Hematopoietic multipotent progenitor cell treated with erythropoietin and hydrocortisone succinate and interleukin-3 and kit ligand, for 4 days (in vitro differentiated cells): ENCODE measurements at places on chromosomes 11 and 22.

DNA sequence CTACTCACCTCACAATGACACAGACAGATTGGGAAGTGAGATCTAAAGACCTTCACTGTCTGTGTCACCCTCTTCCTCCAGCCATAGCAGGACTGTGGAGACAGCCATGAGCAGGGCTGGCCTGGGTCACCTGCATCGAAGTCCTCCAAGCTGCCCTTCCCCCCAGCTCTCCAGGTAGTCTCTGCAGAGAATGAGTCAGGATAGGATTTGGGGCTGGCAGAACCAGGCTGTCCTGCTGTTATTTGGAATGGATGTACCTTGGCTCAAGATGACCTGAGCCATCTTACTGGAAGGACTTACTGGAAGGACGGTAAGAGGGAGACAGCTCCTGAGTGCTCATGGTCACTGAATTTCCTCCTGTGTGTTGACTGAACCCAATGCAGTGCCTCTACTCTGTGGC is 29.2 kb downstream of the GGTLC2 start:
- no peak for DNase-seq

- peak; percentile 79 for DNase-seq
These were observed 5.9 kb downstream of the PHOX2A start for GRCh38 chr11:72238040-72238450.

GRCh38 chr11:109120341-109120740 is 301.6 kb upstream of the C11orf87 start:
- DNase-seq = no peak

- peak; percentile 67 for DNase-seq
These were observed 12.5 kb upstream of the MB start for GRCh38 chr22:35629406-35630216.

DNA sequence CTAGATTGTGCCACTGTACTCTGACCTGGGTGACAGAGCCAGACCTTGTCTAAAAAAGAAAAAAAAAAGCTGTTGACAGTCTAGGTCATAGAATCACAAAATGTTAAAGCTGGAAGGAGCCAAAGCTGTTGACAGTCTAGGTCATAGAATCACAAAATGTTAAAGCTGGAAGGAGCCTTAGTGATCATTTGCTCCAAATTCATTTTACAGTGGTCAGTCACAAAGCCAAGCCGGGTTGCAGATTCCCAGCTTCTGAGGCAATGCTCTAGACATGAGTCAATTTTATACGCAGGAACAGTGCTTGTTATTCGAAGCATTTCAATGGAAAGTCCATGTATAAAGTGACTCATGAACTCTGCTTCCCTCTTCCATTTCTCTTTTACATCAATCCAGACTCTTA is 47.4 kb downstream of the SYT13 start:
- DNase-seq = no peak

GRCh38 chr11:91170711-91171110 is 947.9 kb upstream of the CHORDC1 start:
- DNase-seq = no peak

DNA sequence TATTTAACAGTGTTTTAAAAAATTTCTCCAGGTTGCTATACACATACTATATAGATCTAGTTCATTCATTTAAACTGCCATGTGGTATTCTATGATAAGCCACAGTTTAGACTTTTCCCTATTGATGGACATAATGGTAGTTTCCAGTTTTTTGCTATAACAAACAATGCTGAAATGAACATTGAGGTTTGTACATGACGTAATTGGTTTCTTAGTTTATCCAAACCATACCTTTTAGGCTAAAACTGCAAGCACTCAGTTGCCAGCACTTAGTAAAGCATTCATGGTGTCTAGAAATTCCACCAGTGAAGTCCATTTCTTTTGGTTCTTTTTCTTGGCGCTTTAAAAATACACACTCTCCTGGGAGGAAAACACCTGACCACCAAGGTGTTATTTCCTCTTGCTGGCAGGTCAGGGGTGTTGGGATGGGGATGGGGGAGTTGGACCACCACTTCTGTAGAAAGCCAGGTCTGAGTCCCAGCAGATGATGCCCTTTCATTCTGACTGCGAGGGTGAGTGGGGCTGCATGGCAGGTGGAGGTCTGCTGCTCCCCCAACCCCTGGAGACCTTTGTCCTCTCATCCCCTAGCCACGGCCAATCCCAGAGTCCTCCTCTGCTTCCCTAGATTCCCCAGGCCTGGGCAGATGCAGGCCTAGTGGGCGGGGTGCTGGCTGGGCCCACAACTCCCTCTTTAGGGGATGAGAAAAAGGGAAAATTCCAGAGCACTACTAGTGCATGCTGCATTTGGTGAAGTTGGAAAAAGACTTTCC is 41.1 kb downstream of the C11orf91 start:
- DNase-seq = no peak

- no peak for DNase-seq
These were observed 17.9 kb upstream of the MUC6 start for GRCh38 chr11:1054143-1055108.

- DNase-seq = no peak
These were observed 25.4 kb upstream of the THY1 start for GRCh38 chr11:119448380-119448779.

GRCh38 chr11:16126362-16126761 is 230.0 kb downstream of the SOX6 start:
- peak; percentile 4 for DNase-seq

DNA sequence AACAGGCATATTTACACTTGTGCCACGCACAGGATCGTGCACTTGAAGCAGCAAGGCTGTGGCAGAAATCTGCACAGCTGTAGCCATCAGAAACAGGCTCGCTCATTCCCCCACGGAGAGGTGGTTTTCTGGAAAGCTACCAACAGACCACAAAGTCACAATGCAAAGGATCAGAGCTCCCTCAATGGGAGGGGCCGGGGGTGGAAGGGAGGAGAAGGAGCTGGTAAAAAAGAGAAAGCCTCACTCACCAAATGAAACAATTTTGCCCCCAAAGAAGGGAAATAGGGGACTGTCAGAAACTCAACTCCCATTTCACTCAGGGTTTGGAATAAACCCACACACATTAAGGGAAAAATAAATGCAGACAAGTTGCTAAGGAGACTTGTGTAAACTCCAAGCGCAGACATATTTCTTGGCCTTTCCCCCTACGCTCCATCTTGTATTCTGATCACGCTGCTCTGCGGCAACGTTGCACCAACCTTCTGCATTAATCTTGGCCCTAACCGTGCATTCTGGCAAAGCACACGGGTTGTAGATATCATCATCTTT is 43.2 kb upstream of the BLID start:
- peak; percentile 19 for DNase-seq

GRCh38 chr11:76658231-76658630 is 12.3 kb downstream of the LRRC32 start:
- DNase-seq = no peak

DNA sequence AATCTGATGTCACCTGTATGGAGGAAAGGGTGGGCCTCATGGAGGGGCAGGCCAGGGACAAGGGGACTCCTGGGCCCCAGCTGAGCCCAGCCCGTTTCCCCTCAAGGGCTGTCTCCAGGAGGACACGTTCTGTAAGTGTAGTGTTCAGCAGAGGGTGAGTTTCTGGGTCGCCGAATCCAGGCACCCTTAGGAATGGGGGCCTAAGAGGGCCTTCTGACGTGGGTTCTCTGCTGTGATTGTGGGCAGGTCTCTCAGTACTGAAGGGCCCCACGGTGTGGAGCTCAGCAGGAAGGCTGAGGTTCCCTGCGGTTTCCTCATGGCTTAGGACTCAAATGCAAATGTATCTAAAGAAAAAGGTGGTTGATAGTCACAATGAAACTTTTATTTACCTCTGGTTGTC is 6.5 kb downstream of the PTDSS2 start:
- DNase-seq = peak; percentile 31

- DNase-seq = no peak
These were observed 20.5 kb upstream of the IL17REL start for GRCh38 chr22:50032941-50033601.

DNA sequence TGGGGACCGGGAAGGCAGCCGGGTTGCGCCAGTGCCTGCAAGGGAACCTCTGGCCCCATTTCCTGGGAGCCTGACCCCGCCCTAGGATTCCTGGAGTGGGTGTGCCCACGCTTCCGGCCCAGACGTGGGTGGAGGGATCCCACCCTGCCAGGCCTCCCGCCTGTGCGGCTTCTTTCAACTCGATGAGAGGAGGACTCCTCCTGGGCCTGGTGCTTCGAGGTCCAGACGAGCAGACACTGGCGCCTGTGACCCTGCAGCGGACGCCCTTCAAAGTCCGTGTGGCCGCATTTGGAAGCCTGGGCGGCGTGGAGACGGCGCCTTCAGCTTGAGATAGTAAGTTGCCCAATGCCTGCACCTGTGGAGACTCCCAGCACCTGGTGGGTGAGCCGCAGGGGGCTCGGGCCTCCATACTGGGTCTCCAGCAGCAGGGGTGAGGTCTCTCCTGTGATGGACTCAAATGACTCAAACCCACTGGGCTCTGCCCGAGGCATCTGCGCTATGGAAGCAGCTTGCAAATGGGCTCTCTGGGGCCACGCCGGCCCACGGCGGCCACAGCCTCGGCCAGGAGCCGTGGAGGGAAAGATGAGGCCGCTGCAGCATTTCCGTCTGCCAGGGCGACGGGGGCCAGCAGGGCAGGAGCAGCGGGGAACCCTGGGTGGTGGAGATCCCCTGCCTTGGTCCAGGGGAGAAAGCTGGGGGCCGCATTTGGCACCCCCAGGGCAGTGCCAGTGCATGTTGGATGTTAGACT is 64.3 kb upstream of the PPARA start:
- no peak for DNase-seq

- no peak for DNase-seq
These were observed 618.4 kb downstream of the OPCML start for GRCh38 chr11:132913886-132914285.

DNA sequence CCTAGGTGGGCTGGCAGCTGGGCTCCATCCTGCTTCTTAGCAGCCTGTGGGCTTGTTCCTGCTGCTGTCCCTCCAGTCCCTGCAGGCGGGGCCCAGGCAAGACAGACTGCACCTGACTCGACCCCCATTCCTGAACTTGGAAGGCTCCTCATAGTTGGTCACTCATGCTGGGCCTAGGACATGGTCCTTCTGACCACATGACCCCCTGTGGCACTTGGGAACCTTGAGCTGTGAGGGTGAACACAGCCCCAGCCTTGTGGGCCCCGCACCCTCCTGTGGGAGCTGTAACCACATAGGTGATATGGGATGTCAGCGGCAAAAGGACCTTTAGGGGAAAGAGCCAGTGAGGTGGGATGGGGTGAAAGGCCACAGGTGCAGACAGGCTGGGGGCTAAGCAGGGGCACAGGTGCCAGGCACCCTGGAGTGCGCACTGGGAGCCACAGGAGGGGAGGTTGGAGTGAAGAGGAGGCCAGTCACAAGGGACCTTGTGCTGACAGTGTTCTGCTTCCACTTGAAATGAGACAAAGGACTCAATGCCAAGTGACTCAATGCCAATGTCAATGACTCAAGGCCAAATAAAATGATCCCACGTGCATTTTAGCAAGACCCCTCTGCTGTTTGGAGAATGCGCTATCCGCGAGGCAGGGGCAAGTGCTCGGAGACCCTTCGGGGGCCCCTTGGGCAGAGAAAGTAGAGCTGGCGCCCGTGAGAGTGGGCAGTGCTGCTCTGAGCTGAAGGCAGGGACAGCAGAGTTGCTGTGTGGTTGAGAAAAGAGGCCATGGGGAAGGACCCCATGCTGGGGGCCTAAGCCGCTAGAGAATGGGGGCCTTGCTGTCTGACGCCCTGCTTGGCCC is 90.7 kb downstream of the MORC2 start:
- DNase-seq = no peak

- DNase-seq = no peak
These were observed 8.7 kb downstream of the PRDM11 start for GRCh38 chr11:45155058-45155551.

DNA sequence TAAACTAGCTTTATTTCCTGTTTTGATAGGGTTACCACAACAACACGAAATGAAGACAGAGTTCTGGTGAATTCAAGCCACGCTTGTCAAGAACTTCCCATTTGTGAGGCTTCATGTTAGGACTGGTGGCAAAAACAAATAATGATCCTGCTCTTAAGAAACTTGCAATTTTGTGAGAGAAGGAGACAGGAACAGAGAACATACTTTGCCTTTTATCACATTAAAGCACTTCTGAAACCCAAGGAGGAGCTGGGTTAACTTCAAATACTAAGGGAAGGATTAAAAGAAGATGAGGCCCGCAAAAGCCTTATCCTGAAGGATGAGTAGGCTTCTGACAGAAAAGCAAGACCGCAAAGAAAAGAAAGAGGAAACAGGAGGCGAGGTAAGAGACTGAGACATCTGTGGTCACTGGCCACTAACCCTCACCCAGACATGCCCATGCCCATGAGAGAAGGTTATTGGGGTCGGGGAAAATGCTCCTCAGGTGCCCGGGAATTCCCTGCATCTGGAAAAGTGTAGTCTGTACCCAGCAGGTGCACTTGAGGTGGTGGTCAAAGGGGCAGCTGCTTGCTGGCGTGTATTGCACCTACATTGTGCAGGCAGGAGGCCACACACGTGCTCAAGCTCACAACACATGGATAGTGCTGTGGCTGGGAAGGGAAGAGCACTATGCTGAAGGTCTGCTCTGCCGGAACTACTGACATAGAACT is 50.5 kb downstream of the MAPK1 start:
- peak; percentile 96 for DNase-seq

GRCh38 chr22:19591568-19591967 is 67.4 kb upstream of the CLDN5 start:
- no peak for DNase-seq

GRCh38 chr11:78021611-78022010 is 1.5 kb downstream of the KCTD14 start:
- no peak for DNase-seq

- no peak for DNase-seq
These were observed 161.8 kb downstream of the IGLL1 start for GRCh38 chr22:23418159-23418788.

GRCh38 chr11:58003591-58003990 is 20.1 kb upstream of the OR9Q1 start:
- DNase-seq = no peak

- peak; percentile 84 for DNase-seq
These were observed 862 bp upstream of the CENATAC start for GRCh38 chr11:118996926-118997626.

DNA sequence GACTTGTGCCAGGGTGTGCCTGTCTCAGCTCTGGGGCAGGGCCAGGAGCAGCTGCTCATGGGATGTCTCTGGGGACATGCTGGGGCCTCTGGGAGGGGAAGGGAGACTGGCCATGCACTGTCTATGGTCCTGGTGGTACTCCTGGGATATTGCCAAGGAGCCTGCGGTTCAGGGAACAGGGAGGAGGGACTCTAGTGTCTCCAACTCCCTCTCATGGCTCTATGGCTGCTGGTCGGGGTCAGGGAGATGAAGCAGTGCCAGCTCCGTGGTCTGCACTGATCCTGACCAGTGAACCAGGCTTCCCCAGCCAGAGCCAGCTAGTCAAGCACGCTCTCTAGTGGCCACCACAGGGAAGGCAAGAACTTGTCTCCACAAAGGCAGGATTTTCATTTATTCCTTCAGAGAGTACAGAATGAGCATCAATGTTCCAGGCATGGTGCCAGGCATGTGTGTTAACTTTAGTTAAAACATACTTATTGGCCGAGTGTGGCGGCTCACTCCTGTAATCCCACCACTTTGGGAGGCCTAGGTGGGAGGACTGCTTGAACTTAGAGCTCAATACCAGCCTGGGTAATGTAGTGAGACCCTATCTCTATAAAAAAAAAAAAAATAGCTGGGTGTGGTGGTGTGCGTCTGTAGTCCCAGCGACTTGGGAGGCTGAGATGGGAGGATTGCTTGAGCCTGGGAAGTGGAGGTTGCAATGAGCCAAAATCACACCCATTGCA is 2.5 kb upstream of the BEST1 start:
- DNase-seq = peak; percentile 91

GRCh38 chr11:128840137-128840536 is 27.0 kb downstream of the KCNJ1 start:
- DNase-seq = no peak
